Caco-2 (cell line): ENCODE measurements at places on chromosomes 1 and 21. TPM values are rescaled to one million over a fixed set of nuclear protein-coding genes. Genes with fewer than 3 reads are reported as not detected.

GRCh38 chr21:18907076-18907475 lies 503.5 kb upstream of the TMPRSS15 start:
- no peak overlapping the region for H3K27ac ChIP-seq
- no peak for DNase-seq
- H3K4me3 ChIP-seq: no peak overlapping the region
- H3K4me1 ChIP-seq: no peaks in the 10 kb centered on the region
- no peaks in the 10 kb centered on the region for H3K36me3 ChIP-seq
- no peaks in the 10 kb centered on the region for H3K27me3 ChIP-seq

Gene AMY1C
- not detected in 2 replicates for total RNA-seq

DNA sequence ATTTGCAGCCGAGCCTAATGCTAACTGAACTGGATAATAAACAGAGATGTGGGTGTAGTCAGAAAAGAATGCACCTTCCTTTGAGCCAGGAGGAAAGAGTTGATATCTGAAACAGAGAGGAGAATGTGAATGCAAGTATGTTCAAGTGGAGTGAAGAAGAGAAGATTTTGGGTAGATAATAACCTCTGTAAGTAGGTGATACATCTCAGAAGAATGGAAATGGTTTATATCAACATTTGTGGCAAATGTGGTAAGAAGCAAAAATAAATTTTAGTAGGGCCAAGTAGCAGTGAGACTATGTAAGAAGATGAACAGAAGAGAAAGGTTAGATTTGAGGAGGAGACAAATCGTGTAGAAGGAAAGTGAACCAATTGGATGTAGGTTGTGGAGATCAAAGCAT lies 1.7 kb upstream of the DNTTIP2 start:
- H3K27ac ChIP-seq: no peak overlapping the region
- H3K4me3 ChIP-seq: no peak overlapping the region
- no peaks in the 10 kb centered on the region for H3K27me3 ChIP-seq
- no peaks in the 10 kb centered on the region for H3K4me1 ChIP-seq
- DNase-seq: no peak
- no peaks in the 10 kb centered on the region for H3K36me3 ChIP-seq

DNA sequence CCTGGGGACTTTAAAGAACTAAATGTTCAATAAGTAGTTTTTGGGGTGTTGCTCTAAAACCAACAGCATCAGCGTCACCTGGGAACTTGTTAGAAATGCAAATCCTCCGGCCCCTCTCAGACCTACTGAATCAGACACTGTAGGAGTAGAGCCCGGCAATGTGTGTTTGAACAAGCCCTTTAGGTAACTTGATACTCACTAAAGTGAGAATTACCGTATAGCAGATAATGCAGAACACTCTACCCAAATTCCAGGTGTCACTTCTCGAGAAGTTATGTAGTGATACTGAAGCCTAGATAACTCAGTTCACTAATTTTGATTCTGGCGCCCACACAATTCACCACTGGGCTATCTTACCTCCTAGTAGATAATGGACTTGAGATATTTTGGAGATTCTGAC lies 3.7 kb upstream of the DPT start:
- no peak overlapping the region for H3K4me3 ChIP-seq
- DNase-seq: no peak
- H3K27ac ChIP-seq: no peak overlapping the region
- no peaks in the 10 kb centered on the region for H3K27me3 ChIP-seq
- no peaks in the 10 kb centered on the region for H3K36me3 ChIP-seq

- H3K27me3 ChIP-seq: no peaks in the 10 kb centered on the region
- H3K4me1 ChIP-seq: no peaks in the 10 kb centered on the region
- H3K4me3 ChIP-seq: no peak overlapping the region
- DNase-seq: no peak
- no peak overlapping the region for H3K27ac ChIP-seq
Measured at GRCh38 chr1:63128556-63128955, 193.8 kb upstream of the FOXD3 start.

DNA sequence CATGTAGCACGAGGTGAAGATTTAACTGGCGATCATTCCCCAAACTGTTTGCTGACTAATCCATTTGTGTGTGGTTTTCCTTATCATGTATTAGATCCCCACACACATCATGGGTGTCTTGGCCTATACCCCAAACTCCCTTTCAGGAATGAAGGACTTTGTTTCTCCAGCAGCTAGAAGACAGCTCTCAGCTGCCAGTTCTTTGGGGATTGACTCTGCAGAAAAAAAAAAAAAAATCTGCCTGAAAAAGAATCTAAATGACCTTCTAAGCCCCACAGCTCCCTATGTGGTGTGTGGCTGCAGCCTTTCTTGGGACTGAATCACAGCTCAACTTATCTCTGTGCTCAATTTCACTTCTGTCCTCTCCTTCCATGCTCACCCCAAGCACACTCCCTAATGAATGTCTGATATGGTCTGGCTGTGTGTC lies 256.3 kb upstream of the DUSP10 start:
- H3K27ac ChIP-seq: no peak overlapping the region
- no peaks in the 10 kb centered on the region for H3K36me3 ChIP-seq
- no peaks in the 10 kb centered on the region for H3K4me1 ChIP-seq
- no peak overlapping the region for H3K4me3 ChIP-seq

Gene KRTAP13-2
- total RNA-seq: not detected in 2 replicates

- H3K4me1 ChIP-seq: no peaks in the 10 kb centered on the region
- H3K27ac ChIP-seq: no peak overlapping the region
- DNase-seq: peak; percentile 26
Measured at GRCh38 chr1:237677979-237678378, 212.7 kb downstream of the ZP4 start.

DNA sequence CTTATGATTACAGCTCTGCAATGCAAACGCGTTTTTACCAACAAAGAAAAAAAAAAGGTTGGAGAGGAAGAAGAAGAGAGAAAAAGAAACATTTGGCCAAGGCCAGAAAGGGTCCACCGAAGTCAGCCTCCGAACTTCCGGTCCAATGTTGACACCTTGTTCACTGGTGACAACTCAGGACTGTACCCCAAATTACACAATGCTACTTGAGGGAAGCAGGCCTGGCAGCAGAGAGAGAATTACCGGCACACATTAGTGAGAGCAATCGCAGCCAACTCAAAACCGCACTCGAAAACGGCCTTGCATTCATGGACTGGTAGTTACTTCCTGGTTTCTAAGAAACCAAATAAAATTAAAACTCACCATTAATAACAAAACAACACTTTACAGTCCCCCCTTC lies 652.5 kb downstream of the KIF26B start:
- H3K27ac ChIP-seq: no peak overlapping the region
- no peaks in the 10 kb centered on the region for H3K27me3 ChIP-seq
- no peak for DNase-seq

Gene MAD2L2
- total RNA-seq: 45.2 and 49.9 TPM in 2 replicates

- no peak overlapping the region for H3K4me3 ChIP-seq
- no peaks in the 10 kb centered on the region for H3K27me3 ChIP-seq
- DNase-seq: peak; percentile 62
- 0 out of 2 replicates have a peak, but pooled peaks cover 7% of the 10 kb centered on the region for H3K4me1 ChIP-seq
Measured at GRCh38 chr1:6239950-6240768, 3.8 kb upstream of the HES3 start.
